Kidney epithelial cell (primary cell): ENCODE measurements at places on chromosomes 2 and 18. TPM values are rescaled to one million over a fixed set of nuclear protein-coding genes. Genes with fewer than 3 reads are reported as not detected.

The LGALSL gene
- total RNA-seq: 9.9 and 15.9 TPM in 2 replicates

The ZEB2 gene
- 14.7 and 15.7 TPM in 2 replicates for total RNA-seq

The SLC11A1 gene
- 0.21 TPM in 1 of 2 replicates, not detected in the other for total RNA-seq

The C2orf80 gene
- total RNA-seq: not detected in 2 replicates

The SELENOI gene
- 21.4 and 28.5 TPM in 2 replicates for total RNA-seq

The KCNK3 gene
- total RNA-seq: 13.9 and 15.3 TPM in 2 replicates

The AMER3 gene
- not detected in 2 replicates for total RNA-seq

The TFCP2L1 gene
- 4.5 and 5.9 TPM in 2 replicates for total RNA-seq

DNA sequence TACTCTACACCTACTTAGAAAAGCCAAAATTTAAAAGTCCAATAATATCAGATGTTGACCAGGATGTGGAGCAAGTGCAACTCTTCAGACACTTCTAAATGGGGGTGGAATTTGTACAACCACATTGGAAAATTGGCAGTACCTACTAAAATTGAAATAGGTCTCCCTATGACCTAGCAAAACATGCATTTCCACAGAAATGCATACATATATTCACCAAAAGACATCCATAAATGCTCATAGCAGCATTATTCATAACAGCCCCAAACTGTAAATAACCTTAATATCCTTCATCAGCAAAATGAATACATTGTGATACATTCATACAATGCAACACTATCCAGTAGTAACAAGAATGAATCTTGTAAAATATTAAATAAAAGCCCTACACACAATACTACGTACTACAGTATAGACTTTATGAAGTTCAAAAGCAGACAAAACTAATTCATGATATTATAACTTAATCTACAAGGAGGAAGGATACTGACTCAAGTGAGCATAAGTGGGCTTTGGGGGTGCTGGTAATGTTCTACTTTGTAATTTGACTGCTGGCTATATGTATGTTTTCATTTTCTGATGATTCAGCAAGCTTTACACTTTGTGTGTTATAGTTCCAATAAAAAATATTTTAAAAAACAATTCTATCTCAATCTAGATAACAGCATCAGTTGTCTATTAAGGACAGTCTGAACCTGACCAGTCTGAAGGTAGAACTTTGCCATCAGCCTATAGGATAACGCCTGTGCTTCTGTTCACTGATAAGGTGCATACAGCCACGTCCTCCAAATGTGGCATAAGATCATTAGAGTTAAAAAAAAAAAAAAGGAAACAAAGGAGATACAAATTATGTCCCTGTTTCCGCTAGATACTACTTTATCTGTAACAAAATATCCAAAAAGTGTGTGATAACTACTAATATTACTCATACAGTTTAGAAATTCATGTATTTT, 6.6 kb upstream of the TNFRSF11A start:
- no peak for DNase-seq

DNA sequence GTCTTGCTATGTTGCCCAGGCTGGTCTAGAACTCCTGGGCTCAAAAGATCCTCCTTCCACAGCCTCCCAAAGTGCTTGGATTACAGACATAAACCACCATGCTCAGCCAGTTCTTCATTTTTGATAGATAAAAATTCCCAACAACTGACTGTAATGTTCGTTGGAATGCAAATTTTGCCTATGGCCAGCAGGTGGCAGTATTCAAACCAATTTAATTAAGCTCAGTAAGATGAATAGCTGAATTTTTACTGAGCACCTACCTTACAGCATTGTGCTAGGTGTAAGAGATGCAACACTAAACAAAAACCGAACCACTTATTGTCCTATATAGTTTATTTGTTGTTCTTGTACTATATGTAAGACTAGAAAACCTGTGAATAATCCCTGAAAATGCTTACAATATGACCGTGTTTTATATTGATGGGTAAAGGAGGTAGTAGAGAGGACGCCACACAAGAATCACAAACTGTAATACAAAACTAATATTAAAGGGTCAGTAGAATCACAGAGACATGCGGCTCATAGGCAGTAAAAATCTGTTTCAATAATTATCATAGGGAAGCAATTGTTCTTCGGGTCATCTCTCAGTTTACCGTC, 8.2 kb upstream of the TMEM182 start:
- no peak for DNase-seq

DNA sequence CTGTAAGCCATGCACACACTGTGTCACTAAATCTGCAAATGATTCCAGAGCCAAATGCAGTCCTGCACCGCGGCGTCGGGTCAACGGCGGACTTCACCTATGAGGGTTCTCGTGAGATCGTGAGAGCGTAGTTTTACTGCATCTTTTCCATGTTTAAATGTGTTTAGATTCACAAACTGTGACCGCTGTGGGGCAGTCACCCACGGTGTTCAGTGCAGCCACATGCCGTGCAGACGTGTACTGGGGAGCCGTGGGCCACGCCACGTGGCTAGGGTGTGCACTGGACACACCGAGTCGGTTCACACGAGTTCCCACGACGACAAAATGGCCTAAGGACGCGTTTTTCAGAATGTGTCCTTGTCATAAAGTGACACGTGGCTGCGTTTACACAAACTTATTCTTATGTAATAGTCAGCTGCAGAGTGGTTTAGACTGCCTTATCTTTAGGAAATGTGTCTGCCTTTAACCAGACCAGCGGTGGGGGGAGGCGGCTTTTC, 34.1 kb downstream of the NFATC1 start:
- no peak for DNase-seq

- no peak for DNase-seq
Measured at GRCh38 chr2:113829270-113829669, 60.6 kb upstream of the ACTR3 start.

DNA sequence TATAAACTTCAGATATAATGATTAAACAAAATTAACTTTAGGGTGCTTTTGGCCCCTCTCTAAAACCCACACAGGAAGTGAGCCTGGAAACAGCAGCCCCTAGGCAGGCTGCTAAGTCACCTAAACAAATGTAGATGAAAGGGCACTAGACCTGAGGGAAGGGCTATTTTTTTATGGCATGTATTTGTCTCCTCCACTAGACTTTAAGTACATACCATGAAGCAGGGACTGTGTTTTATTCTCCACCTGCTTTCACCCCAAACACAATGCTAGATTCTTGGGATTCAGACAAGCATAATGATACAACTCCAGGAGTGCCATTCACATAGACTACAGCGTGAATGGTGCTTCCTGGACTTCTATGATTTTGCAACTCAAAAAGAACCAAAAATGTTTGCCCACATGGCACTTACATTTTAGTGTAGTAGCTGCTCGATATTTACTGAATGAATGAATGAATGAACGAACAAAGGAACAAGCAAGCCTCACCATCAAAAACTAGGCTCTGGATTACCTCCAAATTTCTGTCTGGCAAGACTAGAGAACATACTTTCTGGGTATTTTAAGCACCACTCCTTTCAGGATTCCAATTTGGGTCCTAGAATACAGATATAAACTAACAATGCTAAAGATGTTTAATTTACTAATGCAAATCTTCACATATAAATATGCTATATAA, 10.1 kb downstream of the ATAD2B start:
- DNase-seq: no peak

- DNase-seq: no peak
Measured at GRCh38 chr2:237490009-237490711, 3.1 kb downstream of the MLPH start.

DNA sequence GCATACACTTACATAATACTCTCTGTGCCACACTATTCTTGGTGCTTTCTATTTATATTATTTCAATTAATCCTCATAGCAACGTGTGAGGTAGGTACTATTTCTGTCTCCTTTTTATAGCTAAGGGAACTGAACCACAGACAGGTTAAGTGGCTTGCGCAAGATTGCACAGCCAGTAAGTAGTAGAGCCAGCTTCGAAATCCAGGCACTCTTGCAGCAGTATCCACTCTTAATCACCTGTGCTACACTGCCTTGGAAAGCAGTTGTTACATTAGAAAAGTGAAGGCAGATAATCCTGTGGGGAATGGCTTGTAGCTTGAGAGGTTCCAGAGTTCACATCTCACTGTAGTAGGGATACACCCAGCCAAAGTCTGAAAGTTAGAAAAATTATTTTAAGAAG, 198.3 kb downstream of the LDLRAD4 start:
- DNase-seq: no peak

DNA sequence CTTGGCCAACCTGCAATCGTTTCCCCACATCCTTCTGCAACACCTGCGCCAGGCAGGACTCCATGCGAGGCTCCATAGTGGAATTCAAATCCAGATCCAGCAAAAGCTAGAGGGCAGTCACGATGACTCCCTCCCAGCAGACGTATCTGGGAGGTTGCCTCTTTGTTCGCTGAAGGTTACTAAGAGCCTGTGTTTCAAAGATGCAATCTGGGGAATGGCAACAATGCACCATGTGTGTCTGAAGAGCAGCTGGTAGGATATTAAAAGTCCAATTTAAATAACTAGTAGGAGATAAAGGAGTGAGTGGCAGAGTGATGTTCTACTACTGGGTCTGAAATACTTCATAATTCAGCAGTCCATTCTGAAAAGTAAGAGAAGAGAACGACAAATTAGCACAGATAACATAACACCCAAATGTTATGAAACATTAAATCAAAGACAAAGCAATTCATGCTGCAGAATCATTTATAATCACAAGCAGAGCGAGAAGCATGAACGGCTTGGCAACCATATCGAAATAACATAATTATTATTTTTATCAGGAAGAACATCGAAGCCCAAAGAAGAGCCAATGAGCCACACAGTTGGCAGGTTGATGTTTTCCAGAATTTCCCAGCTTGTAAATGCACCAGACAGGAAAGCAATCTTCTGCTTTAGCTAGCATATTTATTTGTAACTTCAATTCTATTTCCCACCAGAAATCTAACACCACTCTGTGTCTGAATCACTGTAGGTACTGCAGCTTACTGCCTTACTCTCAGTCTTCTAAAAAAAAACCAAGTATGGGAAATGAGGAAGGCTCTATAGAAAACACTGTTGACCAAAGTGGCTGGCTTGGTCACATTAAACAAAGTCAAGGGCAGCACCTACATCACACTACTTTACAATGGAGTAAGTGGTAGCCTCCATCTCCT, 43.2 kb downstream of the CLASP1 start:
- no peak for DNase-seq

GRCh38 chr18:44568342-44568741, 112.3 kb upstream of the SETBP1 start:
- no peak for DNase-seq

DNA sequence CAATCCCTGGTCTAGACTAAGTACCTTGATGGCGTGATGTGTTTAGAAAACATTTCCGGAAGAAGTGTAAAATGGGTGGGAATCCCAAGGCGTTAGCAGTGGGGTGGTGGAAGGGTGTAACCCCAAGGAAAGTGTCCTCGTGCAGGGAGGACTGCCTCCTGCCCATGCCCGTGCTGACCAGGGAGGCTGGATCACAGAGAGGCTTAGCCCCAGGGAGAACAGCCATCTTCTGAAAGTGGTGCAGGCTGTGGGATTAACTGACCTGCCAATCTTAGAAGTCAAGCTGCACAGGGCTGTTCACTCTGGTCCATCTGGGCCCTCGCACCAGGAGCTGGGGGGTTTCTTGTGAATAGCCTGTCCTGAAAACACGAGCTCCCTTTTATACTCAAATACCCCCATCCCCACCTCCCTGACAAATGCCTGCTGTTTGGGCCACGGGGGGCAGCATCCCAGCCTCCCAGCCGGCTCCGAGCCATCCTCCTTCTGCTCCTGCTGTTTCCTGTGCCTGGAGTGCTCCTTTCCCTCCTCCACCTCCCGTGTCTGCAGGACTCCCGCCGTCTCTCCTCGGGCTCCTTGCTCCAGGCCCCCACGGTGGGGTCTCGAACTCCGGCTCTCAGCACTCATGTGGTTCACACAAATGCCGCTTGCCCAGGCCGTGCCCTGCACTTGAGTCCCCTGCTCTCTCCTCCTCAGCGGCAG, 52.1 kb upstream of the PXDN start:
- no peak for DNase-seq

- no peak for DNase-seq
Measured at GRCh38 chr2:48829036-48829435, 73.5 kb upstream of the LHCGR start.

GRCh38 chr2:187129868-187130267, 280.9 kb upstream of the ZSWIM2 start:
- no peak for DNase-seq

DNA sequence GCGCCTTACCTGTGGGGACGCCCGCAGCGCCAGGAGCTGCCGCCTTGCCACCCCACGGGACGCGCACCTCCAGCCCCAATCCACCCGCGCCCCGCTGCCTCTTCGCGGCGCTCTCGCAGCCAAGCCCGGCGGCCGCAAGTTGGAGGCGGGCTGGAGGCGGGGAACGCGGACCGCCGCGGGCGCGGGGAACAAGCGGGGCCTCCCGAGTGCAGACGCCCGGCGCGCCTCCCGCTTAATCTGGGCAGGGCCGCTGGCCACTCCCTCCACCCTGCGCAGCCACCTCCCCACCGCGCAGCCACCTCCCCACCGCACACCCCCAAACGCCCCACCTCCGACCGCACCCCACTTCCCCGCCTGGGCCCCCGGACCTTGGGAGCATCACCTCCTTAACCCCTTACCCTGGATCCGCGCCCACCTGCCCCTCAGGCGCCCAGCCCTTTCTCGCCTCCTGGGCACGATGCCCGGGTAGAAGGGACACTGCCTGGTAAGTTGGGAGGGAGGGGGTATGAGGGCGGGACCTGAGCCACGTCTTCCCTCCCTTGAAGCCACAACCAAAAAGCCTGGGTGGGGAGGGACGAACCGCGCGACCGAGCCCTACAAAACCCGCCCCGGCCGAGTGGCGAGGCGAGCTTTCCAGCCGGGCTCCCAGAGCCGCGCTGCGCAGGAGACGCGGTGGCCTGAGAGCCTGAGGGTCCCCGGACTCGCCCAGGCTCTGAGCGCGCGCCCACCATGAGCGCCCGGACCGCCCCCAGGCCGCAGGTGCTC, at the start of the genes COL4A3 and COL4A4:
Gene COL4A3, plus strand, starts transcription at position 627 of the 765 bp plus-strand sequence. Its CDS starts 103 bp downstream, at position 730.
Gene COL4A4, minus strand, starts transcription at position 208 of the 765 bp plus-strand sequence. CDS start 16,722 bp downstream, outside the sequence.
- DNase-seq: no peak

DNA sequence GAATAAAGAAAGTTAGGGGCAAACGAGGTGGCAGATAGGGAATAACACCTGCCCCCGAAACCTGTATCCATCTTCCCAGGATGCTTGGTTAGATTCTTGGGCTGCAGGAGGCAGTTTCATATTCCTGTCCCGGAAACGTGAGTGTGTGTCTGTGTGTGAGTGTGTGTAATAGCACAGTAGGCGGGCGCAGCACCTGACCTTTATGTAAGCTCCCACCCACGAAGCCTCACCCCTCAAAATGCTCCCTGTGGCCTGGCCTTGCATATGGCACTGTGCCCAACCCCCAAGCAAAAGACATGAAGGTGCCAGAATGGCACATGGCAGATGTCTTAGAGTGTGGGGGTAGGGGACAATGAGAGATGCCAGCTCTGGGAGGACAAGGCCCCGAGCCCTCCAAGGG, 48.9 kb downstream of the EFR3B start:
- no peak for DNase-seq

- DNase-seq: no peak
Measured at GRCh38 chr2:216849987-216850386, 9.9 kb downstream of the TNP1 start.

DNA sequence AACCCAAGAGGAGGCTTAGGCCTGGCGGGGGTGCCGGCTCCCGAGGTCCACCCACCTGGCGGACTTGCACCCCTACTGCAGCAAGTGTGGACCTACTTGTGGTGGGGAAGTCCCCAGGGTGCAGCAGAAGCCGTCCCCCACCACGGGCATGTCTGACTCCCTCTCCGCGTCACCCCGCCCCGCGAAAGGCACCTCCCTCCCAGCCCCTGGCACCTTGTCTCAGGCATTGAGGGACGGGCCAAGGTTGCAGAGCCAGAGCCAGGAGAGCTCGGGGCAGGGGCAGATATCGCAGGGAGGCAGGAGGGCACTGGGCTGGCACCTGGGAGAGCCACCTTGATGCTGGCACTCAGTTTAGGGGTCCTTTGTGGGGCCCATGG, 19.0 kb downstream of the CROCC2 start:
- DNase-seq: no peak
